ENCODE measurements at places on chromosomes 6 and 20.

DNA sequence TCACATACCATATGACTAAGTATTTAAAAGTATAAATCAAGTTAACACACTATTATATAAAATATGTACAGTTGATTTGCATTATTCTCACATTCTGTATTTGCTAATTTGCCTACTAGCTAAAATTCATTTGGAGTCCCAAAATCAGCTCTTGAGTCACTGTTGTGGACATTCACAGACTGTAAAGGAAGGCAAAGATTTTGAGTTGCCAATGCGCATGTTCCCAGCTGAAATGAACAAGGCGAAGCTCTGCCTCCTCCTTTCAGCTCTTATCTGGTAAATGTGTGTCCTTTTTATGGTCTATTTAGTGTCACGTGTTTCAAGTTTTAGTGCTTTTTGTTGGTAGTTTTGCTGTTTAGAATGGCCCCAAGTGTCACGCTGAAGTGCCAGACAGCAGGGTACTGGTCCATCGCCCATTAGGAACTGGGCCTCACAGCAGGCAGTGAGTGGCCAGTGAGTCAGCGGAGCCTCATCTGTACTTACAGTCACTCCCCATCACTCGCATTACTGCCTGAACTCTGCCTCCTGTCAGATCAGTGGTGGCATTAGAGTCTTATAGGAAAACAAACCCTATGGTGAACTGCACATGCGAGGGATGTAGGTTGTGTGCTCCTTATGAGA is 87.2 kb upstream of the ADTRP start:
- DNase-seq: no peak

- no peak for DNase-seq
These were observed 141.4 kb upstream of the PTPN1 start for GRCh38 chr20:50368813-50369224.

DNA sequence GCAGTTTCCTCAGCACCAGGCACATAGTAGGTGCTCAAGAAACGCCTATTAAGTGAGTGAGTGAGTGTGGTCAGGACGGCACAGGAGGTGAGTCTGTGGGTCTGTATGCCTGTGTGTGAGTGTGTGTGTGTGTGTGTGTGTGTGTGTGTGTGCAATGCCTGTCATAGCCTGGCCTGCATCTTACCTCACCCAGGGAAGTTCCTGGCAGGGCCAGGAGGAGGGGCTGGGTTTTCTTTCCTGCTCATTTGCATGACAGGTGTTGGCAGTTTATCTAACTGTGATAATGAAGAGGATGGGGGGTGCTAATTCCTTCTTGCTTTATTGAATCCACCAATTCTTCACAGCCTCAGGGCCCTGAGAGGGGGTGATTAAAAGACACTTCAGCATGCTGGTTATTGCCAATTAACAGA is 146.7 kb upstream of the MLN start:
- DNase-seq: no peak

DNA sequence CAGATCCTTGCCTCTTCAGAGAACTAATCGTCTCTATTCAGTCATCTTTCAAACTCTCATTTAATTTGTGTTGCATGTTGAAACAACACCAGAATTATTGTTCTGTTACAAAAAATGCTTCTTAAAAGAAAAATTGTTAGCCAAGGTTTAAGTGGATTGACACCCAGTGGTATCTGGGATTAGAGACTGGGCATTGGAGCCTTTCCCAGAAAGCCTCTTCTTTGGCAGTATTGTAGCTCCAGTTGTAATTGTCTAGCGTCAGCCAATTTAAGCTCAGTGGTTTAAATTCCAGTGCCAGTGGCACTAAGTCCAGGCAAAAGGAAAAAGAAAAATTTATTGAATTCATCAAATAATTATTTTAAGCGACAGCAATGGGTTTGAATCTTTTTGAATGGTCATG is 801 bp downstream of the CCDC28A start:
- DNase-seq: no peak

- no peak for DNase-seq
These were observed 41.2 kb downstream of the ZC3H12D start for GRCh38 chr6:149443411-149444181.

DNA sequence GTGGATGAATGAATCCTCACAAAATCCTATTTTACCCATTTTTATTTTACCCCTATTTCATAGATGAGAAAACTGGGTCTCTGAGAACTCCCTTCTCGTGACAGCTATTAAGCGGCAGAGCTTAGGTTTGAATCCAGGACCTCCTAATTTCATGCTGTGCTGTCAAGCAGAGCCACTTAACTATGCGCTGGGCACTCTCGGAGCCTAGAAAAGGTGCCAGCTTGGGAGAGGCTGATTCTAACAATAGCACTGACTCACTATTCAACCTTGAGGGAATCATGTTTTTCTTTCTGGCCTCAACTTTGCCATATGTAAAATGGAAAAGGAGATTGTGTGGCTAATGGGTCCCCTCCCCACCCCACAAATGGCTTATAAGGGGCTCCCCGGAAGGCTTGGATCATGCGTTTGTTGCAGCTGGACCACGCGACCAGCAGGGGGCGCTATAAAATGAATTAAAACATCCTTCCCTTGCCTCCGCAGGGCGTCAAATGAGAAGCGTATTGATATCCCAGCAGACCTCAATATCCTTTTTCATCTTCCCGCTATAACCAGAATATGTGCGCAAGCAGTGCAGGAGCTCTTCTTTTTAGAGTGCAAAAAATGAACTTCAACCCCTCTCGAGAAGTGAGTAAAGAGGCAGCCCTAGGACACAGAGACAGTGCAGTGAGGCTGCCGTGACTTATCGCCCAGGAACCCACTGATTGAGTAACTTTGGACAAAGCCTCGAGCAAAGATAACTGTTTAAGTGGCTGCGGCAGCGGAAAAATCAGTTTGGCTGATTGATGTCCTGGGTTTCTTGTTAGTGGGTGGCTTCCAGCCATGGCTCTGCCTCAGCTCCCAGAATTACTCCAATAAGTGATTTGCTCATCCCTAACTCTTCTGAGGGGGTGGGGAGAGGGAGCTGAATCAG is 12.8 kb upstream of the PDYN start:
- DNase-seq: peak; percentile 6

DNA sequence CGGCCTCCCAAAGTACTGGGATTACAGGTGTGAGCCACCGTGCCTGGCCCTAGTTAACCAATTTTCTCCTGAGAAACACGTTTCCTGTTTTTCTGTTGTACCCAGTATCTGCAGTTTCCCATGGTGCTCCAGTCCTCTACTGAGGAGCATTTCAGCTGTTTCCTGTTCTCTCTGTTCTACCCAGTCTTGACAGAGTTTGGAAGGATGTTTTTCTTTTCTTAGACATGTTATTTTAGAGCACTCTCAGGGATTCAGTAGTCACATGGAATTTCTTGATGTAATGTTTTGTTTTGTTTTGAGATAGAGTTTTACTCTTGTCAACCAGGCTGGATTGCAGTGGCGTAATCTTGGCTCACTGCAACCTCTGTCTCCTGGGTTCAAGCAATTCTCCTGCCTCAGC is 129.8 kb upstream of the TIAM2 start:
- DNase-seq: peak; percentile 44

GRCh38 chr6:17865798-17866725 is 121.4 kb downstream of the KIF13A start:
- no peak for DNase-seq

GRCh38 chr6:167979436-167980139 is 17.9 kb upstream of the KIF25 start:
- DNase-seq: no peak

- DNase-seq: no peak
These were observed 35.3 kb upstream of the APCDD1L start for GRCh38 chr20:58550275-58551059.

DNA sequence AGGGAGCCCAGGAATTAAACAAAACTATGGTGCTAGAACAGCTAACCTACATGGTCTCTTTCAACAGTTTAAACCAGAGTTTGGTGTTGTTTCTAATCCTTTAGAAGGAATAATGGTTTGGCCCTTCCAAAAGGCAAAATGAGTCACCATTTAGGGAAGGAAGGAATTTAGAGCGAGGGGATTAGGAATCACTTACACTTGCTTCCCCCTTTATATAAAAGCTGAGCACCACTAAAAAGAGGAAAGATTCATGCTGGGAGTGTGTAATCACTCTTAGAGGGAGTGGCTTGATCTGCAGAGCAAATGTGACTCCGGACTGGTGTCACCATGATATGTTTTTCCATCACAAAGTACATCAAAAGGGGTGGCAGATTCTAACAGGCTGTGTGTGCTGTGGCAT is 63.6 kb downstream of the F13A1 start:
- DNase-seq: no peak

DNA sequence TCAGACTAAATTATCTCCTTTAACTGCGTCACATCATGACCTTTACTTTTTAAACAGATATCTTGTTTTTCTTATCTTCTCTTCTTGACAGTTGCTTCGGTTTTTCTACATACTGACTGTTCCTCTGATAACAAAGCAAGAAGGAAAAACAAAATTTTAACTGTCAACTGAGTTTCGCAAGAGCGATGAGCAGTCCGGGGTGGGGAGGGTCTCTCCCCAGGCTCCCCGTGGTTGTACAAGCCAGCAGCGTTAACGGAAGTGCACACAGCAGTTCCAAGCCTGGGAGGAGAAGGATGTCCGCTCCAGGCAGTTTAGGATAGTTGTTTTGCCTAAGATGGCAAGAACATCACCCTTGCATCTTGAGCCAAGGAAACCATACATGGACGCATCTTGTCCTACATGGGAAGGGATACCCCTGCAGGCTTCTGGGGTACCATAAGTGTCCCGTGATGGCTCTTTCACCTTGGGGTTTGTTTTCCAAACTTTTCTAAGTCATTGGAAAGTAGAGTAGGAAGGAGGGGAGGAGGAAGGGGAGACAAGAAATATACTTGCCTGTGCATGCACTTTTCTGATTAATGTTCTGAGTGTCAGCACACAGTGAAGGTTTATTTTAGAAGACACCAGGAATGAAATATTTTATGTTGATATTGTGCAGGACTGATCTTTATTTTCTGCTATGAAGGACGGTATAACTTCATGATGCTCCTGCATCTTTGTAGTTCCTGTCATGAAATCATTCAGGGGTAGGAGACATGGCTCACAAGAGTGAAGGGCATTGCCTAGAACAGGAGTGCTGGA is 20.8 kb downstream of the SLC24A3 start:
- no peak for DNase-seq

- DNase-seq: peak; percentile 32
These were observed 50.1 kb downstream of the CYP24A1 start for GRCh38 chr20:54123587-54124180.

- no peak for DNase-seq
These were observed 270.2 kb upstream of the PRDM1 start for GRCh38 chr6:105815661-105816555.

DNA sequence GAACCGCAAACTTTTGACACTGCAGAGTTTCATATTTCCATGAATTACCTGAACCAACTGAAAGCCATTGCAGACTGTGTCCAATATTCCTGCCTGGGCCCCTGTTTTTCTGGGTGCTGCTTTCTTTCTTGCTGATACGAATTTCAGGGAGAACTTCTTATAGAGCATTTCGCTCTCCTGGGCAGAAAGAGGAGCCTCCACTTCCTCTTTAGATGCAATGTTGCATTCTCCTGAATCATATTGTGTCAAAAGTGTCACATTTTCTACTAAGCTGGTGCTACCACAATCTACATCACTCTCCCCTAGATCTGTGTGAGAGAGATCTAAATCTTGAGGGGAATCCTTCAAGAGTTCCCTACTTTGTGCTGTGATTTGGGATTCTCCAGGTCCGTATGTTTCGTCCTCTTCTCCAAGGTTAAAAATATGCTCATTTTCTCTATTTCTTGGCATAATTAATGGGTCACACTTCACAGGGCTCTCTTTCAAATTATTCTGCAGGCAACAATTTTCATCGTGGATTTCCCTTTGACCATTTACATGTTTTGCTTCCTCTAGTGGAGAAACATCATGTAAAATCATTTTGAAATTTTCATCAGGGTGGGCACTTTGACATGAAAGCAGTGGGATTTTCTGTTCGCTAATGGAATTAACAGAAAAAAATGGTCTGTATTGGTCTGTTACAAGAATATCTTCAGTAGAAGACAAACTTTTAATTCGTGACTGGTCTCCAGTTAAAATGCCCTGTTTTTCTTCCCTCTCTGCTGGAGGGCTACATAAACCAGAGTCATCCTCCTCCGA is 102.3 kb downstream of the DST start:
- DNase-seq: no peak

GRCh38 chr6:110529907-110530306 is 53.5 kb upstream of the SLC22A16 start:
- DNase-seq: no peak

DNA sequence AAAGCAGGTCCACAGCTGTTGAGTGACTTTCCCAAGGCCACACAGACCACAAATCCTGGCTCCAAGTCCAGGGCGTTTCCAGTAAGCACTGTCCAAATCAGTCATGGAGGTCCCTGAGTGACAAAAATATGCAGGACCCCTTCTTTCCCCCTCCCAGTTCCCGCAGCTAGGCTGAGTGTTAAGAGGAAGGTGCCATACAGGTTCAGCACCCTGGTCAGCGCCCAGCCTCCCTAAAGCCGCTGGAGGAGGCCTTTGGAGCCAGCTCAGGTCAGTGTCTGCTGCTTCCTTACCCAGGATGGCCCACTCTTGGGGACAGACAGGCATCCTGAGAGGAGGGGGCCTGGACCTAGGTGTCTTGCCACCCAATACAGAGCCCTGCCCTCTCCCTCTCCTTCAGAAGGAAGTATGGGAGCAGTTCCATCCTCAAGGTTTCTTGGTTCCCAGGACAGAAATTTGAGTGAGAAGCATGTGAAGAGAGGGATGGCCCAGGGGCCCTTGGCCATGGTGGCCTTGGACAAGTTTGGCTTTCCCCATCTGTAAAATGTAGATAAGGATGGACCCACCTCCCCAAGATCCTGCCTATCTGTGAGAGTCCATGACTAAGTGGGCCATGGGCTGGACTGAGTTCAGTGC is 13.2 kb downstream of the TMEM74B start:
- no peak for DNase-seq

GRCh38 chr6:19976411-19977129 is 139.4 kb downstream of the ID4 start:
- DNase-seq: no peak

DNA sequence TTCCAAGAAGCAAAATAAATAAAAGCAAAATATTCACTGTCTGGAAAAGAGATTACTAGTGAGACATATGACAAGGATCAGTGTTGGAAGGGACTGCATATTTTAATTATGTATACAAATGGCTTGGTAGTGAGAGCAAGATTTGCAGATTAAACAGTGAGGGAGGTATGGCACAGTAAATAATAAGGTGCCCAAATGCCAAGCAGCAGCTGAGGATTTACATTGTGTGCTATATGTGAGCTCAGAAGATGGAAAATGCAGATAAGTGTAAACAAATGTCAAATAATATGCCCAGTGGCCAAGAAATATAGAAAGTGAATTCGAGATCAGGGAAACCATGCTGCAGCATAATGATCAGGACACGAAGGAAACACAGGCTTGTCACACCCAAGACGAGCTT is 173.8 kb upstream of the NRSN1 start:
- no peak for DNase-seq
